Fibroblast of the aortic adventitia (primary cell): ENCODE measurements at places on chromosomes 2 and 18.

DNA sequence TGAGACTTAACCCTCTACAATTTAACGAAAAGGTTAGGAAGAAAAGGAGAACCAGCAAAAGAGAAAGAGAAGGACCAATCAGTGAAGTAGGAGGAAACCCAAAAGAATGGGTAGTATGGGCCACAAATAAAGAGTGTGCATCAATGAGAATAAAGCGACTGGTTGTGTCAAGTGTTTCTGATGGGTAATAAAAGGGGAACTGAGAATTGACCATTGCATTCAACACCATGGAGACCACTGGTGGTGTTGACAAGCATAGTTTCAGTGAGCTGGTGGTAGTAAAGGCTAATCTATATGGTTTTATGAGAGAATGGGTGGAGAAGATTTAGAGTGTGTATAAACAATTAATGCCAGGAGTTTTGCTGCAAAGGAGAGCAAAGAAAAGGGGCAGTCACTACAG, 75.4 kb downstream of the CSRNP3 start:
- DNase-seq = no peak

DNA sequence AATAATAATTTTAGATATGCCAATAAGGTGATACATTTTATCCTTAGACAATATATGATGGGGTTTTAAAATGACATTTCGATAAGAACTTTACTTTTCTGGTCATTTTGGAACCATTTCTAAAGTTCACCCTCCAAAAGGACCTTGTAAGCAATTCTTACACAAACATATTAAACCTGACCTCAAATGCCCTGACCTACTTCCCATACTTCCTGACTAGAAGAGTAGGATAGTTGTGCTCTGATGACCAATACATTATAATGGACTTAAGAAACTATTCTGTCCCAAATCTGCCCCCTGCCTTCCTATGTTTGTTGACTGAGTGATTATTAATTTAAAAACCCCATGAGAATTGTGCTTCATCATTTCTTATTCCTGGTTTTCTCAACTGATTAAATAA, 24.6 kb downstream of the GCA start:
- no peak for DNase-seq

- no peak for DNase-seq
Measured at GRCh38 chr2:98459496-98460175, 15.0 kb downstream of the INPP4A start.

DNA sequence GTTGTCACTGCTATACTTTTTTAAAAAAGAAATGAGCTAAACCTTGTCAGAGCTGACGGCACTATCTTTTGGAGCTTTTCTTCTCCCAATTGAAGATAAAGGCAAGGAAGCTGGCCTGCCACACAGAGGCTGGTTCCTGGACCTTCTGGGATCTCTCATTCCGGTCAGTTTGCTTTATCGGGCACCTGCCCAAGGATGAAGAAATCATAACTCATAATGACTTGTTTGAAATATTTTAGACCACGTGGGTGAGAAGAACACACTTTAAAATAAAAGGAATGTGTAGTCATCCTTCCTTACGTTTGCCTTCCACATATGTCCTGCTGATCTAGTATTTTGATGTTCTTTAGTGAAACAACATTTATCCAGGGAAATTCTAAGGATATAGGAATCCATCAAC, 535.7 kb downstream of the DCC start:
- DNase-seq = no peak

DNA sequence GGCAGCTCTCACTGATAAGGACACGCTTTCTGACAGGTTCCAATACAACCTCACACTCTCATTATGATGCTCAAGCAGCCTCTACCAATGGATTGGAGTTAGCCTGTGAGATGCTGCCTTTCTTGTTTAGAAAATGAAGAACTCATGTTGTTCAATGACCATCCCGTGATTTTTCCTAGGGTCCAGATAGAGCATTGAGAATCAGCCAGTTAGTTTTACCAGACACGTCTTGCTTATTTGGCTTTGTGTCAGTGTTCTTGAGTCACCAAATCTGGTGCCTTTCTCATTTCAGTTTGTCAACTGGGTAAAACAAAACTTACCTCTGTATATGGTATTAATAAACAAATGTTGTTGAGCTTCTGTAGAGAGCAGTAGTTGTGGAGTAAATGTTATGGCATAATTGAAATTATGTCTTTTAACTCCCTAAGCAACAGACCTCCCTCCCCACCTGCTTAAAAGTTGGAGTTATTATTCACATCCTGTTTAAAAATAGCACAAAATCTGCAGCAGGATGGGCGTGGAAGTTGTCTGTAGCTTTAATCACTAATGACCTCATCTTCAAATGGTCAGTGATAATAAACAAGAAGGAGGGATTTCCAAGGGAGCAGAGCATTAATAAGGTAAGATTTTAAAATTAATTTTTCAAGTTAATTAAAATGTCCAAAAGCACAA, 167.3 kb downstream of the HRH4 start:
- no peak for DNase-seq

DNA sequence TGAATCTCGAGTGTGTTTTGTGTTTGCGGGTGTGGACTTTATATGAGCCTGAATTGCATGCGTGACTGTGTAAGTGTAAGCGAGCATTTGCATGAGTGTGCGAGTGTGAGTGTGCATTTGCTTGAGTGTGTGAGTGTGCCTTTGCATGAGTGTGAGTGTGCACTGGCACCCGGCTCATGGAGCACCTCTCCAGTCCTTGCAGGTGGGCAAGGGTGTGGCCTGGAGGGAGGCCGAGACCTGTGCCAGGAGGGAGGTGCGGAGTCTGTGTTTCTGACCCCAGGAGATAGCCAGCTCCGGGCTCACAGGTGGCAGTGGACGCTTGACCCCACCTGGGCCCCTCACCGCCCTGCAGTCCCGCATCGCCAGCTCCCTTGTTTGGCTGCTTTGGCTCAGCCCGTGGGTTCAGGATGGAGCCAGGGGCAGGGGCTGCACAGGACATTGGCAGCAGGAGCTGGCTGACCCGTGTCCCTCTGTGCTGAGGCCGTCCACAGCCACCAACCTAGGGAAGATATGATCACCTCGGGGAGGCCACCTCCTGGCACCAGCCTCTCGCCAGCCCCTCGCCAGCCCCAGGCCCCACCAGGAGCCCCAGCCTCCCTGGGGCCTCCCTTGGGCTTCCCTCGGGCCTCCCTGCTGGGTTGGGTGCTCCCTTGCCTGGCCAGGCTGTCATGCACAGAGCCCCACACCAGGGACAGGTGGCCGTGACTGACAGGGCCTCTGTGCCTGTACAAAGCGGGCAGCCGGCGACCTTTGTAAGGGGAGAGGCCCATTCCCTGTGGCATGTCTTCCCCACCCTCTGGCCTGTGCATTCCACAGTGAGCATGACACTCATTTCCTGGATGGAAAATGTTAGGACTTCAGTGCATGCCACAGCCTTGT, 81.6 kb downstream of the PTGR3 start:
- no peak for DNase-seq

DNA sequence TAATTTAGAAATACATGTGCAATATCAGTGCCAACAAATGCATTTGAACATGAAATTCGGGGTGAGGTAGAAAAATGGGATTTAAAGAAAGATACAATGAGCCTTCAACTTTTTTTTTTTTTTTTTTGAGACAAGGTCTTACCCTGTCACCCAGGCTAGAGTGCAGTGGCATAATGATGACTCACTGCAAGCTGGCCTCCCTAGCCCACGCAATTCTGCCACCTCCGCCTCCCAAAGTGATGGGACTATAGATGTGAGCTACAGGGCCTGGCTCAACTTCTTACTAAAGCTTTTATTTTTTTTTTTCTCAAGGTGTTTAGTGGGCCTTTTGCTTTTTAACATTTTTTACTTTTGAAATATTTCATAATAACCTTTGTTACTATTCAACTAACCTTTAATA, 365.6 kb downstream of the LRRTM4 start:
- DNase-seq = no peak

GRCh38 chr2:60119778-60120177, 433.7 kb downstream of the BCL11A start:
- DNase-seq = no peak

- DNase-seq = no peak
Measured at GRCh38 chr2:226579519-226579918, 220.1 kb downstream of the IRS1 start.

DNA sequence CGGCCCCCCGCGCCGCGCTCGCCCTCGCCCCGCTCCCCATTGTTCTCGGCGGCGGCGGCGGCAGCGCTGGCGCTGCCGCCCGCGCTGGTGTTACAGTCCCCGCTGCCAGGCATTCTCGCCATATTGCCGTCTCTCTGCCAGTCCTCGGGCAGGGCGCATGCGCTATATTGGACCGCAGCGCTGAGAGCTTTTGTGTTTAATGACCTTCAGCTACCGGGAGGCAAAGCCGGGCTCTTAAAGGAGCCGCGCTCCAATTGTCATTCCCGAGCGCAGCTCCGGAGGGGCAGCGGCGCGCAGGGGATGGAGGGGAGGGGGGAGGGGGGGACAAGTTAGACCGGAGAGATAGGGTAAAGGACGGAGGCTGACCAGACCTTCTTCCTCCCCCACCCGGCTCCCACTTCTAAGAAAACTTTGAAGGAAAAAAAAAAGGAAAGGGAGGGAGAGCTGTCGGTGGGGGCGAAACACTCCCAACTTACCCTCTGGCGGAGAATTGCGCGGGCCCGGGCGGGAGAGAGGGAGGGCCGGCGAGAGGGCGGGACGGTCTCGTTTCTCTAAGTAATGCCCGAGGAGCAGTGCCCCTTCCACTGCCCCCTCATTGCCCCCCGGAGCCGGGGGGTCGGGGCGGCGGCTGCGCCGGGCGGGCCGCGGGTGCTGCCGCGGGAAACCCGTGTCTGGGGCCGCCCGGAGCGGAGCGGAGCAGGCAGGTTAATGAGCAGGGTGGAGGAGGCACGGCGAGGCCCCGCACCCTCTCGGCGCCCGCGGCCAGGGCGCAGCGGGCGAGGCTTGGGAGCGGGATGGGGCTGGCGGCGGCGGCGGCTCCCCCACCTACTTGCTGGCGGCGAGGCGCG, at the start of gene KCTD1:
TSS of gene KCTD1 (minus strand) at position 139 of the 848 bp plus-strand sequence. CDS start at position 122, 17 bp downstream.
- peak; percentile 87 for DNase-seq

DNA sequence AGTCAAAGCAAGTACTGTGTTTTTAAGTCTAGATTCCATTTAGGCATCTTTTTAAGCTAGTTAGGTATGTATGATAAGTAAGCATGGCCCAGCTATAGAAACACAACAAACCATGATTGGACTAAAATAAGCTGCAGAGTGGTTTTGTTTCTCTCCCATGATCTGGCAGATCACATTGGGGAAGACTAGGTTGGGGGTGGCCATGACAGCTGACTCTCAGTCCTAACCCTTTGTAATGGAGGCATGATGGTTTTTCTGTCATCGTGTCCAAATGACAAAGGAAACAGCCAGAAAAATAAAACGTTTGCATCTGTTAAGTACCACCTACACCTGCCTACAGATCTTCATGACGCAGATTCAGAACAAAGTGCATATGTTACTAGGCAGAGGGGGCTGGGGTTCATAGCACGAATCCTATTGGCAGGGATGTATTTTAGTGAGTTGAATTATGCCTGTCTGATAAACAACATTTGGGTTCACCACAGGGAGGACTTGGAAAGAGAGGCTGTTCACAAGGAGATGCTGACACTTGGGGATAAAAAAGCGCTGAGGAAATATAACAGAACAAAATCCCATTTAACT, 33.8 kb upstream of the GALNT5 start:
- no peak for DNase-seq

- no peak for DNase-seq
Measured at GRCh38 chr2:216370961-216371712, 1.1 kb downstream of the MARCHF4 start.

DNA sequence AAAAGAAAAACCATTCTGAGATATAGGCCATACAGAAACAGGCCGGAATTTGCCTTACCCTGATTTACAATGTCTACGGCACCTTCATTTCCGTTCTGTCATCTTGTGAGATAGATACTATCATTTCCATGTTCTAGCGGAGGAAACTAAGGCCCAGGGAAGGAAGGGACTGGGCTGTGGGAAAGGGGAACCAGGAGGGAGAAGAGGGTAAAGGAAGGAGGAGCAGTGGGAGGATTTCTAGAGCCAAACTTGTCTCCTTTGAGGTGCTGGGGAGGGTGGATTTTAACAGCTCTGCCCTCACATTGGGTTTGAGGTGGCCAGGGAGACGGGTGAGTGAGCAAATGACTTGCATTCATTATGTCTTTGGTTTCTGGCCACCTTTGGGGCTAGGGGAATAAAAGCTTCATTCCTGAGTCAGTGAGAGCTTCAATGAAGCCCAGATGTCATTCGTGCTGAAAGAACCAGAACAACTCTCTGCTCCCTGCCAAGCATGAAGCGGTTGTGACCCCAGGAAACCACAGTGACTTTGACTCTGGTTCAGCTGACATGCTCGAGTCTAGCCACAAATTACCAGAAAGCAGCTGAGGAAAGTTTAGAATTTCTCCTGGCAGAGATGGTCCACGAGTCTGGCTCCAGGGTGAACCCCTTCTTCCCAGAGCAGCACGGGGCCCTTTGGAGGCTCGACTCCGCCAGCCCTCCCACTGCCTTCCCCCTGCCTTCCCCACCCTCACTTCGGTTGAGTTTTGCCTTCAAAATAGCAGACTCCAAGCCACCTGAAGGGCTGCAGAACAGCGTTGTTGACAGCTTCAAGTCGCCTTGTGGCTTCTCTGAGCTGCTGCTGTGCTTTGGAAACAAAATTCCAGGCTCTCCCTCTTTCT, 3.8 kb downstream of the ACTG2 start:
- DNase-seq = peak; percentile 91

- peak; percentile 15 for DNase-seq
Measured at GRCh38 chr2:217142649-217143266, 282.9 kb upstream of the TNP1 start.

DNA sequence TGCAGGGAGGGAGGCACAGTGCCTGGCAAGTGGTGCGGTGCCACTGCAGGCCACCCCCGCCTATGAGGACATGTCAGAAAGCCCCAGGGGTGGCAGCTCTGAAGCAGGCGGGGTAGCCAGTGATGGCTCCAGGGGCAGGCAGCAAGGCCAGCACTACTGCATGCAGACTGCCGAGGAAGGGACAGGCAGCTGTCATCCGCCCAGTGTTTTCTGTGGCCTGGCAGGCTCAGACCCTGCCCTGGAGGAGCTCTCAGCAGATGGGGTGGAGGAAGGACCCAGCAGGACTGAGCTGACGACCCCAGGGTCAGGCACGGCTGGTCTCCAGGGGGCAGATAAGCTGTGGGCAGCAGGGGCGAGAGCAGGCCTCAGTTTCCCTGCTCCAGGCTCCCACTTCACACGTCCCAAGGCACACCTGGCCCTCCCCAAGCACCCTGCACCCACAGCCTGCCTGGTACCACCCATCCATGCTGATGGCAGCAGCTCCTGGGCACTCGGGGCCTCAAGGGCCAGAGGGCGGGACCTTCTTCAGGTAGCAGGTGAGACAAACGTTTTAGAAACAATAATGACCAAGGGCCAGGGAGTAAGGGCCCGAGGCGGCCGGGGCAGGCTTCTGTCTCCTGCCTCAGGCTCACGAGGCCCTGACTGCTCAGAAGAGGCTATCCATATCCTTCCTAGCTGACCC, 48.5 kb downstream of the HS6ST1 start:
- no peak for DNase-seq

DNA sequence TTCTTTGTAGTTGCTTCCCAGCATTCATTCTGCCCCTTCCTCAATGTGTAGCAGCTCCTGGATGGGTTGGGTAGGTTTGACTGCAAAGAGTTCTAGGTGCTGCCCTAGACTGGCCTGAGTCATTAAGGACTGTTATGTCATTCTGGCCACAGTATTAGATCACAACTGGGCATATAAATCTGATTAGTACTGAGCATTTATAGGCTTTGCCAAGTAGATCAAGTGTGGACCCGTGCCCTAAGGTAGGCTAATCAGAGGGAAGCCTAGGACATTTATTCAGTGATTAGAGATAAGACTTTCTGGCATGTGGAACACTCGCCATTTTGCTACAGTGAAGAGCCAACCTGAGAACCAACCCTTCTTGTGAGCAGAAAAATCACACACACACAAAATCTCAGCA, 2.7 kb downstream of the KATNAL2 start:
- DNase-seq = no peak
